ENCODE measurements at places on chromosomes 4 and X.

DNA sequence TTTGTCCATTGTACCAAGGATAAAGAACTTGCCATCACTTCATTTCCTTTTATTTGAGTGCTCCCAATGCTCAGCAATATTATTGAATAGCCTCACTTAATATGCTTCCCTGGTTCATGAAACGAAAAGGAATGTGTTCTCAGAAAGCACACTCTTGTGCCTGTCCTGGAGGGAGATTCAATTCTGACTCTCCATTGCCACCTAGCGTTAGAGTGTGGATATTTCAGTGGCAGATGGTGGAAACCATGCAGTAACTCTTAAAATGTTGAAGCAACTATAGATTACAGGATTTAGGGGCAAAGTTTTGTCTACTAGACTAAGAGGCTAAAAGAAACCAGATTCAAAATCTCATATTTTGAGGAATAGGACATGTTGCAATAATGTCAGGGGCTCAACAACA, 36.0 kb downstream of the GAB3 start:
- no peak for DNase-seq

GRCh38 chr4:184688447-184688846, 38.9 kb downstream of the PRIMPOL start:
- no peak for DNase-seq

DNA sequence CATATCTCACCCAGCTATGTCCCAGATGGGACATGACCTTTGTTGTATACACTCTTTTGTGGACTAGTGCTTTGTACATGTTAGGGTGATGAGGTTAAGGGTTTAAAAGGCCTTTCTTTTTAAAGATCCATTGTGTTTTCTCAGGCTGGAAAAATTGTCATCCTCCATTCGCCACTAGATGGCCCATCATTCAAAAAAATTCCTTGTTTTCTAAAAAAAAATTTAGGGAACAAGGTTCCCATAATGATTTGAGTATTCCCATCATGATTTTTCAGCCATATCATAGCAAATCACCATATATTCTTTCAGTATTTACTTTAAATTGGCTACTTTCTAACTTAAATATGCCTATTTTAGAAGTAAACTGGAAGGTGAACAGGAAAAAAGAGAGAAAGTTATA, 91.9 kb upstream of the TMEM164 start:
- DNase-seq: no peak

DNA sequence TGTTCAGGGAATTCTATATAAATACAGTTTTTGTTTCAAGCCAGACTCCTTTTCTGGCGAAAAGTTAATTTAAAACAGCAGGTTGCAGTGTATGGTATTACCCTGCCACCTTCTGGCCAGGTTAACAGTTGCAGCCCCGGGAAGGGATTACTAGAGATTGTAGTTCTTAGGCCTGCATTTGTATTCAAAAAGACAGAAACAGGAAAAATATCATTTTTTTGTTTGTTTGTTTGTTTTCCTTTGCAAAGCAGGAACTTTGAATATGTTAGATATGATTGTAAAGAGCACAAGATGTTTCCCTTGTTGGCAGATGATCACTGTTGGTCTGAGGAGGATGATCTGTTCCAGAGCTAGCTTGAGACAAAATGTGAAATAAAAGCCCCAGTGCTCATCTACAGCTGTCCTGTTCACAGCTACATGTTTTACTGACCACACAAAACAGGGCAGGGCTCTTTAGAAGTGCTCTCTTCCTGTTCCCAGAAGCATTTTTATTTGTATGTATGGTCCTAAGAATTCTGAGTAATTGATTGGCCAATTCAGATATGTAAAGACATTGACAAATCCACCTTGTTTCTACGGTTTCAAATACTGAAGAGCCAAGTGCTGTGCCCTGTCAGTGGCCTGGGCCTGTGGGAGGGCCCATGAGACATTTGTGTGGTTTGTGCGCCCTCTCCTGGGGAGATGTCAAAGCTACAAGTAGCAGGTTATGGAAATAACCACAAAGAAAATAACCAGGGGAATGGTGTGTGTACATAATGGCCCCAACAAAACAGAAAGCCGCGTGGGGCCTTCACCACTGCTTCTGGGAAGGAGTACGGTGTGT, 57.9 kb downstream of the CLDN22 start:
- peak; percentile 82 for DNase-seq

GRCh38 chrX:12844319-12844718, 22.6 kb upstream of the TLR7 start:
- DNase-seq: no peak

- DNase-seq: no peak
These were observed 87.7 kb upstream of the TLL1 start for GRCh38 chr4:165785337-165785736.

- no peak for DNase-seq
These were observed 155.1 kb downstream of the PPP3CA start for GRCh38 chr4:101192244-101192643.

DNA sequence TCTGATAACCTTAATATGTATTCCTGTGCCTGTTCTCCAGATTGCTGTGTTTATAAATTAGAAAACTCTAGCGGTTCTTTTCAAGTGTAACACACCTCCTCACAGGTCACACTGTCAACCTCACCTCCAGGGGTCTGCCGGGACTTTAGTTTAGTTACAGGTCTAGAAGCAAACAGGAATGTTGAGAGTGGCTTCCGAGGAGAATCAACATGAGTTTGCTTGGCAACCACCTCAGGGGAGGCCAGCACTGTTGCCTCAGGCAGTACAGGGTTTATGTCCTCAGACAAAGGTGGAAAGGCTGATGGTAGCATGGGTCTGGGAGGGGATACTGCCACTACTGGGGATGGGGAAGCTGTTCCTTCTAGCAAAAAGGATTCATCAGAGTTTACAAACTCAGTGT, 438.0 kb downstream of the DTHD1 start:
- no peak for DNase-seq

- DNase-seq: no peak
These were observed 78.6 kb downstream of the HAUS3 start for GRCh38 chr4:2163311-2163821.

DNA sequence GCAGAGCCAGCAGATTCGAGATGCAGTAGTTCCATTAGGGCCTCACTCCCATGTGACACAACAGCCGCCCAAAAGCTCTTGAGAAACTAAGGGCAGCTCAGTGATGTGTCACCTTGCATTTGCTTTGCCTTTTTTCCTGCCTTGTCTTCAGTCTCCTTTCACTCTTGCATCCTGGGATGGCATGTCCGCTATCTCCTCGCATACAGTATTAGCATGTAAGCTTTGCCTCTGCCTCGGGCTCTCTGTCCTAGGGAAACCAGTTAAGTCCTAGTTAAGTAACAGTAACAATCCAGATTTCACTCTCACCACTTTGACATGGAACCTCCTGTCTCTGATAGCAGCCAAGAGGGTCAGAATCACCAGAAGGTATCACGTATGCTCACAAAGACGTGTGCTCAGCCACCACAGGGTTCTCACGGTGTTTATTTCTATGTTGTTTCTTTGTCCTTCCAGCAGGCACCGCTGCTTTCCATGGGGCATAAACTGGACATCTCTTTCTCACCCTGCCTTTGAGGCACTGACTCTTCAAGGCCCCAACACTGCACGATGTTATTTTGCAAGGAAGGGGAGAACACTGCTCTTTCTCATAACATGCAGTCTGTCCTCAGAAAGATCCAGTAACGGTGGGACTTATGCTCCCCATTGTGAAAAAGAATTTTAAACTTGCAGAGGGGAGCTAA, 26.7 kb upstream of the SORBS2 start:
- no peak for DNase-seq

GRCh38 chr4:138475116-138475515, 233.0 kb upstream of the SLC7A11 start:
- DNase-seq: no peak

GRCh38 chrX:101081231-101081630, 2.6 kb downstream of the TMEM35A start:
- DNase-seq: no peak

DNA sequence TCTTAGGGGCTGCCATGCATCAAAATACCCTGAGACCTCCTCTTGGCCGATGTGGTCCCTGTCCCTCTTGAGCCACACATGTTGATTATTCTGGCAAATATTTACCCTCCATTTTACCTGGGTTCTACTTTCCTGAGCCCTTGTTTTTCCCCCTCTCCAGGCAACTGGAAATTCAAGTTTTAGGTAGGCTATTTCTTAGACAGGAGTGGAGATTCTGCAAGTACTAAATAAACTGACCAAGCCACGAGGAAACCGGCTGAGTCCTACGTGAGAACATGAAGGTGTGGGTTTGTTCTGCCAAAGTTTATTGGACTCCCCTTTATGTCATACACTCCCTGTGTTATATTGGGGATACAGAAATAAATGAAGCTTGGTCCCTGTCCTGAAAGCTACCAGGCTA, 88.1 kb downstream of the RTL5 start:
- DNase-seq: no peak

DNA sequence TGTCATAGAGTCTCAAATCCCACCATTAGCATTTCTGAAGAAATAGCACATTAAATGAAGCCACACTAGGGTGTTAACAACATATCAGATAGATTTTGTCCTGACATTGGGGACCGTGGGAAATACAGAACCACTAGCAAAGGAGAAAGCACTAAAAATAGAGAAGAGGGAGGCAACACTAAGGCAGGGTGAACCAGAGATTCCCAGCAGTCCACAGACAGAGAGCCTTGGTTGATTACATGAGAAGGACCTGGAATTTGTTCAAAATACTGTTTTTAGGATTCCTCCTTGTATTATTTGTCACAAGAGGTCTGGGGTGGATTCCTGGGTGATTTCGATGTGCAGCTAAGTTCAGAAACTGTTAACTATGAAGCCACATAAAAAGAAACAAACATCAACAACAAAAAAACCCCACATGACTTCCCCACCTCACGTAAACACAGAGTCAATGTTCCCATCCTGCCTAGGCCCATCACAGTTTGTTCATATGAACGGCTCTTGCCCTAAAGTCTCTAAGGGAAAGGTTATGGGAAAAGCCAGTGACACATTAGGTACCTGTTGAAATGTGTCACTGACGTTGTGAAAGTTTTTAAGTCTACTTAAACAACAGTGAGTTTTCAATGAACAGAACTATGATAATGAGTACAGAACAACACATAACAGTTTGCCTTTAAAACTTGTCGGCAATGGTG, 23.6 kb upstream of the GRSF1 start:
- no peak for DNase-seq

DNA sequence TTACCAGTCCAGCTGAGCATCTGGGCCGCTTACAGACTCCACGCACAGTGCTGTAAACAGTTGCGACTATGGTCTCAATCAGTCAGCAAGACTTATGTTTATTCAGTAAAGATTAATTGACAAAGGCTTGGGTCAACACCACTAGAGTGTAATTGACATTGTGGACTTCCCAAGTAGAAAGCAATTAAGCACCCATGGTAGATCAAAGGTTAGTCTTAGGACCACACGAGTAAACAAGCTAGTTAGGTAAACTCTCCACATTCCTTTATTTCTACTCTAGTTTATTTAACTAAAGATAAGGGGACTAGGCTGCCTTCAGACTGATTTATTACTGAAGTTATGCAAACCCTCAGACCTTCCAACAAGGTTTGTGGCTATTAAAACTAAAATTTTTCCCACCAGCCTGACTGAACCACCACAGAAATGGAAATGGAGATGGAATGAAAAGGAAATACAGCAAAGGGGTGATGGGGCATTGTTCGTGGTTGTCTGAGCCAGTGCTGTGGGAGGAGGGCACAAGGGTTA, 44.2 kb downstream of the MTHFD2L start:
- DNase-seq: no peak

DNA sequence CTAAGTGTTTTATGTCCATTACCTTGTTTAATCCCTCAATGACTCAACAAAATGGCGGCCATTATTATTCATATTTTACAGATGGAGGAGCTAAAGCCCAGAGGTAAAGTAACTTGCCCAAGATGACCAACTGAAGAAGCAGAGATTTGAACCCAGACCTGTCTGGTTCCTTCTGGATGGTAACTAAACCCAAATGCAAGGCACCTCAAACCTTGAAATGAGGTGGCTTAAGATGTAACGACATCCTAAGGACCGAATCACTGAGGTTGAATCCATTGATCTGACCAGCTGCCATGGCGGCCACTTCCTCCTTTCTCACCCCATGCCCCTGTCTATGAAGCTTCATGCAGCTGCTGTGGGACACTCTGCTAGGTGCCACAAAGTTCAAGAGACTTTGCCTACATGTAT, 932 bp downstream of the TLR10 start:
- no peak for DNase-seq

- no peak for DNase-seq
These were observed 193.4 kb downstream of the NR3C2 start for GRCh38 chr4:148248824-148249223.

DNA sequence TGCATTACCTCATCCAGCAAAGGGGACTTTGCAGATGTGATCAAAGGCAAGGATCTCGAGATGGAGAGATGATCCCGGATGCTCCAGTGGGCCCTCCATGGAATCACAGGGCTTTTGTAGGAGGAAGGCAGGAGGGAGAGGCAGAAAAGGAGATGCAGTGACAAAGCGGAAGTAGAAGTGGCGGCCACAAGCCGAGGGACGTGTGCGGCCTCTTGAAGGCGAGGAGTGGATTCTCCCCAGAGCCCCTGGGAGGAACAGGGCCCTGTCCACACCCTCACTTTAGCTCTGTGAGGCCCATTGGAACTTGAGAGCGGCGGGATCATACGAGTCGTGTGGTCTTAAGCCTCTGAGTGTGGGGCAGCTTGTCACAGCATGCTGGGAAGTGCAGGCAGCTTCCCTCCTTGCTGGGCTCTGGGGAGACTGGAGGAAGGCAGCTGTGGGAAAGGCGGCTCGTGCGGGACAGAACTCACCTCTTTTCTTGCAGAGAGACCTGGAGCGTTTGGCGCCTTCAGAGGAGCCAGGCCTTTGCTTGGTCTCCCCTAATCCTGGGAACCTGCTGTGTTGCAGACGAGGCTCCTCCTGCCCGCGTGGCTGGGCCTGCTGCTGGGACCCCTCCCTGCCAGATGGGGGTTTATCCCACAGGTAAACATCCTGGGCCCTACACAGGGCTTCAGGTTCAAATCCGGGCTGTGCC, 10.2 kb downstream of the SH3TC1 start:
- DNase-seq: no peak

- no peak for DNase-seq
These were observed 31.0 kb downstream of the AFAP1 start for GRCh38 chr4:7908668-7909067.

GRCh38 chrX:19063030-19063429, 59.2 kb downstream of the ADGRG2 start:
- DNase-seq: no peak

DNA sequence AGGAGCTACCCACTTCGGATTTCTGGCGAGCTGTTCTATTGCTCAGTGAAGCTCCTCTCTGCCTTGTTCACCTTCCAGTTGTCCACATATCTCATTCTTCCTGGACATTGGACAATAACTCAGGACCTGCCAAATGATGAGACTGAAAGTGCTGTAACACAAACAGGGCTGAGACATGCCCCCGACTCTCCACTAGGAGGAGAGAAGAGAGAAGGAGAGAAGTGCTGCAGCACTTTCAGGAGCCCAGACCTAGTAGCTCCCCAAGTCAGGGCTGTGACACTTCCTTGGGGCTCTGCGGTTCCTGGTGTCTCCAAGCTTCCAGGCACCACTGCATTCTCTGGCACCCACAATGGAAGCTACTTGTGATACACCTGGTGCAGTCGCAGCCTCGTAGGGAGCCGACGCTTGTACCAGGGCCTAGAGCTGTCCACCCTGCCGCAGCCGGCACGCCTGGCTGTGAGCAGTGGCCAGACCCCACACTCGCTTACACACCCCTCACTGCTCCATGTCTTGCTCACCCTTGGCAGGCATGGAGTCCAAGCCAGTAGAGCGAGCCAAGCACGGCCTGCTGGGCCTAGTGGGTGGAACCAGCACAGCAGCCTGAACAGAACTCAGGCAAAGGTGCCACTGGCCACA, 234.9 kb downstream of the TECRL start:
- no peak for DNase-seq

- no peak for DNase-seq
These were observed 86.7 kb downstream of the HAUS3 start for GRCh38 chr4:2155246-2155645.
